ENCODE measurements at places on chromosomes 3 and 15.

- no peak for DNase-seq
These were observed 17.7 kb downstream of the STARD9 start for GRCh38 chr15:42593143-42593542.

GRCh38 chr15:39376371-39376909 lies 204.4 kb upstream of the THBS1 start:
- DNase-seq: no peak

GRCh38 chr3:37862219-37862902 lies 681 bp downstream of the CTDSPL start:
- DNase-seq: no peak

- no peak for DNase-seq
These were observed 93.7 kb downstream of the CACNA1D start for GRCh38 chr3:53588122-53588521.

DNA sequence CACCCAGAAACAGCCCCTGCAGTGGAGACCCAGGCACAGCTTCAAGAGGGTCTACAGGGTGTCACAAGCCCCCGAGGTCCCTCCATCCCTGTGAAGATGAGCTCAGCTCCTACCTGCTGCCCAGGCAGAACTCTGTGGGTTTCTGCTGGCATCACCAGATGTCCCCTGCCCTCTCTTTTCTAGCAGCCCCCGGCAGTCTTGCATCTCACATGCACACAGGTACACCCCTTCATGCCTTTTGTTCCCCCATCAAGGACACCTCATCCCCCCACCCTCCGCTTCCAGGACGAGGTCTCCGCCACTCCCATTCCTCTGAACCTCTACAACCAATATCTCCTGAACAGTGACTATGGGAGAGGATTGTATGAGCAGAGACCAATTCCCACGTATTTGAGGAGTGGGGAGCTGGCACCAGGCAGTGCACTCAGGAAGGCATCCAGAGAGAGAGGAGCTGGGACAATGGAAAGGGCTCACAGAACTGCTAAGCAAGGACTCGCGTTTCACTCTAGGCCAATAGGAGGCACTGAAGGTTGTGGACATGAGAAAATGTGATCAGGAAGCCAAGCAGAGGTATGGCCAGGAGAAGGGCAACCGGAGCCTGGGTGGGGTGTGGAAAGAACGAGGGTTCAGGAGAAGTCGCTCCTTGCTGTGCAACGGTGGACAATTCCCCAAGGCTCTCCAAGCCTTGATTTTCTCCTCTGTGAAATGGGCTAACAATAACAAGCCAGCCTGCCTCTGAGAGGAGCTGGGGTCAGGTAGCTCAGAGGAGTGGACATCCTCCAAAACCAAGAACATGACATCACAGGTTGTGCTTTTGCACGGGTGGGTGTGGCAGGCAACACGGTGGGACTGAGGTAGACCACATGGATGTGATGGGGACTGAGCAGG lies 115.2 kb downstream of the CHSY1 start:
- DNase-seq: no peak

GRCh38 chr15:49421991-49422390 lies 1.1 kb upstream of the FGF7 start:
- DNase-seq: peak; percentile 21

DNA sequence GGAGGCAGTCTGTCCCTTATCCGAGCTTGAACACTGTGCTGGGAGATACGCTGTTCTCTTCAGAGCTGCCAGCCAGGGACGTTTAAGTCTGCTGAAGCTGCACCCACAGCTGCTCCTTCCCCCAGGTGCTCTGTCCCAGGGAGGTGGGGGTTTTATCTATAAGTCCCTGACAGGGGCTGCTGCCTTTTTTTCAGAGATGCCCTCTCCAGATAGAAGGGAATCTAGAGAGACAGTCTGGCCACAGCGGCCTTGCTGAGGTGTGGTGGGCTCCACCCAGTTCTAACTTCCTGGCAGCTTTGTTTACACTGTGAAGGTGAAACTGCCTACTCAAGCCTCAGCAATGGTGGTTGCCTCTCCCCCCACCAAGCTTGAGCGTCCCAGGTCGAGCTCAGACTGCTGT lies 319.9 kb upstream of the GRM7 start:
- DNase-seq: no peak

DNA sequence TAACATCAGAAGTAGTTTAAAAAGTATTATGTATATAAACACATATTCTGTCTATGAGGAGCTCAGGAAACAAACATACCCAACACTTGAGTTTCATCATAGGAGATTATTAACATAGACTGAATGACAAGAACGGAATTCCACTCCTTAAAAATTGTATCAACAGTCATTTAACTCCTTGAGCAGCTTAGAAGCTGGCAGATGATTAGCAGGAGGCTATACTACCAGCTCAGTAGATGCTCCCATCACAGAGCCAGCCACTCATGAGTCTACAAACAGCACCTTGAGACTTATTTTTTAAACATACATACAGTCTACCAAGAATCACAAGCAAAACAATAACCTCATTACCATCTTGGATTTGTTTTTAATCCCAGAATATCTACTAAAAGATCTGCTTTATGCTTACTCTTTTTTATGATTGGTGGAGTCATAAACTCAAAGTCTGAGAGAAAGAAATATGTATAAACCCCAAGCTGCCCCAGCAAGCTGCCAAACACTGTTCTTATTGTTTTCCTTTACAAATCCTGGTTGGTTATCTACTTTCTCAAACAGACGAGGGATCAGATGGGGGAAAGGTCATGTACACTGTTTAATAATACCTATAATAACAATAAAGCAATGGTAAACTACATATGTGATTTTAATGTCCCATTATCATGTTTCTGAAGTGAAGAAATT lies 59.5 kb downstream of the CBLB start:
- DNase-seq: no peak

DNA sequence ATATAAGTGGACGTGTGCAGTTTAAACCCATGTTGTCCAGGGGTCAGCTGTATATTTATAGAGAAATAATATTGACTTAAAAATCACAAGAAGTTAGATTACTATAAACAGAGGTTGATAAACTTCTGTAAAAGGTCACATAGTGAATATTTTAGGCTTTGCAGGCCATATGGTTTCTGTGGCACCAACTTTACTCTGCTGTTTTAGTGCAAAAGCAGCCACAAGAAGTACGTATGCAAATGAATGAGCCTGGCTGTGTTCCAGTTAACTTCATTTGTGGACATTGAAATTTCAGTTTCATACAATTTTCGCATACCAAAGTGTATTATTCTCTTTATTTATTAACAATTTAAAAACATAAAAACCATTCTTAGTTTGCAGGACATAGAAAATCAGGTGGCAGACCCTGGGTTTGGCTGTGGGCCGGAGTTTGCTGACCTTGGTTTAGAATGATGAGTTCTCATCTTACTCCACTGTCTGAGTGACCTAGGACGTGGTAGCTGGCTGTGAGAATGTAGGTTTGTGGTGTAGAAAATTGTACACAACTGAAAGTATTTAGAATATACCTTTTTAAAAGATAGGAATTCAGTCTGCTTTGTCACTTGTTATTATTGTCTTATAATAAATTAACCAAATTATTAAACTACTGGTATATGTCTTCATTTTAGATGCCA lies 16.3 kb downstream of the FAN1 start:
- DNase-seq: no peak

DNA sequence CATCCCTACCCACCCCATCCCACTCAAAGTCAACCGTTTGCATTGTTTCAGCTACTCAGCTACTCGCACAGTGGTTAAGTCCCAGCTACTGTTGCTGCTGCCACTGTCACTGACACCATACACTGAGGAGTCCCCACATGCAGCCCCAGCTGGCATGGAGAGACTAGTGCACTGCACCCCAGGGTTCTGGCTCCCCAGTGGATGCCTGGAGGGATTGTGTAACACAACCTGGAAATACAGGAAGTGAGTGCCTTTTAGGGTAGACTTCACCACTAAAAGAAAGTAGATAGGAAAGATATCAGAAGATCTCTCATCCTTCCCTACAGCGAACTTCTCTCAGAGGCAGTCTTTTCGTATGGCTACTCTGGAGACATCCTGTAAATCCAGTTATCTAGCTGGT lies 169.2 kb upstream of the STRIT1 start:
- no peak for DNase-seq

DNA sequence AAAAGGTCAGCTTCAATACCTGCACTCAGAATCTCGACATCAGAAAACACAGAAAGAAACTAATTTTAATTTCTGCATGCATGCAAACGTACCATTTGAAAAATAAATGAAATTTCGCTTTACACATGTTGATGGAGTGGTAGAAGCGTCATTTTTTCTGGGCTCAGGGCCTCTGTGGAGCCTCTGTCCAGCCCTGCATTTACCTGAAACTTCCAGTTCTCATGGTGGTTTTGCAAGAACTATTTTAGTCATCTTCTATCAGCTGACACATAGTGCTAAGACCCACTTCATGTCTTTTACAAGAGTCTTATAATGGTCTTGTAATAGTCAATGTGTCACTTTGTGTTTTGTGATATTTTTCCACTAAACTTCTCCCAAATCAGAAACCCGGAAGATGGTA lies 5.3 kb downstream of the KY start:
- no peak for DNase-seq

DNA sequence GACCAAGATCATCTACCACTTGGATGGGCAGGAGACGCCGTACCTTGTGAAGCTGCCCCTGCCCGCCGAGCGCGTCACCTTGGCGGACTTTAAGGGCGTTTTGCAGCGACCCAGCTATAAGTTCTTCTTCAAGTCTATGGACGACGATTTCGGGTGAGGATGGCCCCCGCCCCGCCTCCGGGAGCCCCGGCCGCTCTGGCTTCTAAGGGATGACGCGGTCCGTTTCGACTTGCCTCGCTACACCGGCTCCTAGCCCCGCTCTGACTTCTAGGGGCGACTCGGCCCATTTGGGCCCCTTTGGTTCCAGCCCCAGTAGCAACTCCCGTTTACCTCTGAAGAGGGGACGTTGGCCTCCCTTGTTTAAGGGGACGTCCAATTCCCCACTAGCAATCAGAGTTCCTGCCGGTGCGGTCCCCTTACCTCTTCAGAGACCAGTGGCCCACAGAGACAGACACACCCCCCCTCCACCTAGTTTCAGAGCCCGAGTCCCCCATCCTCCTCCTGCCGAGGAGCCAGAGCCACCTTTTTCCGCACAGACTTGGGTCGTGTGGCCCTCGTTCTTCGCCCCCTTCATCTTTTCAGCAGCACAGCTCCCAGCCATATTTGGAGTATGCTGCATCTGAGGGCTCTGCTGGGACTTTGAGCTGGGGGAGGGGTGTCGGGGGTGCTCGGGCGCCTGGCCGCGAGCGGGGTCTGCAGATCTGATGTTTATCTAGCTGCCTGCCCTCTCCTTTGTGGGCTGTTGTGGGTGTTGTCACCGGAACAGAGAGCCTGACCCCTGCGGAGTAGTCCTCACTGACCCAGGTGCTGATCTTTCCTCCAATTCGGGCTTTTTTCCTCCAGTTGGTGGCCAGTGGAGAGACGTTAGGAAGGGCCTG lies 706 bp downstream of the DVL3 start:
- DNase-seq: no peak

- DNase-seq: no peak
These were observed 1.5 kb downstream of the VWA5B2 start for GRCh38 chr3:184230603-184231528.

GRCh38 chr3:21573291-21573690 lies 177.7 kb downstream of the ZNF385D start:
- DNase-seq: no peak

GRCh38 chr15:95303713-95304112 lies 1026.8 kb upstream of the NR2F2 start:
- DNase-seq: no peak

- no peak for DNase-seq
These were observed 10.0 kb downstream of the EIF2B5 start for GRCh38 chr3:184145111-184145524.

DNA sequence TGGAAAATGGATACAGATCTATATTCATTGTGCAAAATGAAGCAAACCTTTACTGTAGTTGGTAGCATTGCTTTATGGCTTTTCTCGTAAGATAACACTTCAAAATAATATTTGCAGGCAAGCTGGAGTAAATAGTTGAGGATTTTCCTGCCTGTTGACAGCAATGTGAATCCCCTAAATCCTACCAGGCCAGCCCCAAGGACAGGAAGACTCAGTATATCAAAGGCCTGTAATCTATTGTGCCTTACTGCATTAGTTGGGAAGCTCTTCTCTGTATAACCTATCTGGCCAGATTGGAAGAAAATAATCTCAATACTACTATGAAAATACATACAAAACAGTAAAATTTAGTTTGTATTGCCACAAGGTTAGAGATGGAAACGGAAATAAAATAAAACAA lies 4.6 kb upstream of the GMNC start:
- no peak for DNase-seq

DNA sequence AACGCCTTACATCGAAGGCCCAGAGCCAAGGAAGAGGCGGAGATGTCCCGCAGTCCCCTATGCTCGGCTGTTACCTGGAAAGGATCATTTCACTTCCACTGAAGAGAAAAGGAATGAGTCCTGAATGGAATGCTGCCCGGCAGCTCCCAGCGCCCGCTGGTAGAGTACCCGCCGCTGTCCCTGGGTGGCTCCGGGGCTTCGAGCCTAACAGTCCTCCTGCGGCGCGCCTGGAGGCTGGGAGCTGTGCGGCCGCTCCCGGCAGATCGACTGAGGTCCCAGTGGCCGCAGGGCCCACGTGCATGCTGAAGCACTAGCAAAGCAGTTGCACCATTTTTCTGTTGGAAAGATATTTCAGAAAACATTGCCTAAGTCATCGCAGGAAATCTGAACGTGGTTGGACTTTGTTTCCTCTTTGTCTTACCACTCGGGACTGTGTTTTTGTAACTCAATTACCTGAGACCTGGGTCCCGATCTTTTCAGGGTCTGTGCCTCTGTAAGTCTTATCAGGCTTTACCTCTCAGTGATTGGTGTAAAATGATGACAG lies 984 bp downstream of the RNU6-1 start:
- no peak for DNase-seq

DNA sequence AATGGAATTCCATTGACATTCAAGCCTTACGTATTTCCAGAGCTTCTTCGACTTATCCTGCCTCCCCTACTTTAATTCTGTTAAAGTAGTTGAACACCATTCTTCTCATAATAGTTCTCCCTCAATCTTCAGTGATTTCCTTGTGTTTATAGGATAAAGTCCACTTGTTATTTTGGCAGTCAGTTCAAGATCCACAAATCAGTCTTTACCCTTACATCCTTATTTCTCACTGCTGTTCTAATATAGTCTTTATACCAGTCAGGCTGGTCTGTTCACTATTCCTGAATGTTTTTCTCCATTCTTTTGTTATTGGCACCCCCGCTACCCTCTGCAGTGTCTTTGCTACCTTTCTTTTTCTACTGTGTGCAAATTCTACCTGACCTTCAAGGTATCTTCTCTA lies 29.7 kb downstream of the ATP6V1A start:
- DNase-seq: no peak

DNA sequence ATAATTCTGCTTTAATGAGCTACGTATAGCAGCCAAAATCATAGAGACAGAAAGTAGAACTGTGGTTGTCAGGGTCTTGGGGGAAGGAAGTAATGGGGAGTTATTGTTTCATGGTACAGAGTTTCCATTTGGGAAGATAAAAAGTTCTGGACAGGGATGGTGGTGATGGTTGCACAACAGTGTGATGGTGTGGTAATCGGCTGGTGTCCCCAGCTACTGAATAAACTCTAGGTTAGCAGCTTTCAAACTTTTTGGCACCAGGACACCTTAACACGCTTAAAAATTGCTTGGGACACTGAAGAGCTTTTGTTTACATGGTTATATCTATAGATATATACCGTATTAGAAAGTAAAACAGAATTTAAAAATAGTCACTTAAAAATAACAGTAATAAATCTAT lies 166.0 kb downstream of the NEK11 start:
- DNase-seq: no peak
